H1 (cell line): ENCODE measurements at places on chromosomes 2 and 18. TPM values are rescaled to one million over a fixed set of nuclear protein-coding genes. Genes with fewer than 3 reads are reported as not detected.

MREG gene
- 28.4 and 31.9 TPM in 2 replicates for total RNA-seq

VWA3B gene
- not detected in 2 replicates for total RNA-seq

SERPINB4 gene
- 0.32 and 0.96 TPM in 2 replicates for total RNA-seq

DSG1 gene
- total RNA-seq, result 0.06 TPM in 1 of 2 replicates, not detected in the other

NYAP2 gene
- total RNA-seq, result not detected in 2 replicates

LAMA1 gene
- total RNA-seq, result 48.7 and 48.8 TPM in 2 replicates

DNA sequence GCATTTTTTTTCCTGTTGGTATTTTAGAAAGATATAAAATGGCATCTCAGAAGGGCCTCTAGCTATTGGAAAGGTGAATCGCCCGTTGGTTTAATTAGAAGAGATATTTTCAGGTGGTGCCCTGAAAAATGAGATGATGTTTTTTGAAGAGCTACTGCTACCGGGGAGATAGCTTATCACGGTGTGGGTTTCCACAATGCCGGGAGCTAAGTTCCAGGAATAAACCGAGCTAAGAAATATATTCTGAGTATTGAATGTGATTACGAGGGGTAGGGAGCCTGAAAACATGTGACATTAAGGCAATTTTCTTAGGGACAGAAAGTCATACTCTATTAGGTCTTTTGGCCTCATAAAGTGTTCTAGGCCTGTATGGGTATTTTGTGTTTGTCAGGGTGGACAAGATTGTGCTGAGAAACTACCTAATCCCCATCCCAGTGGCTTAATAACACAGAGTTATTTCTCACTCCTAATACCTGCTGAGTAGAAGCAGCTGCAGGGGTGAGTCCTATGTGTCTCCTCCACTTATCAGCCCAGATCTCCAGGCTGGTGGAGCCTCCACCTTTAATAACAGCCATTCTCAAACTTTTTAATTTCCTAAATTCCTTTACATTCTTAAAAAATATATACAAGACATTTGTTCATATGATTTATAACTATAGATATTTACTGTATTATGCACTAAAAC, 150.2 kb downstream of the LRRTM1 start:
- H3K27ac ChIP-seq, result no peak overlapping the region
- no peaks in the 10 kb centered on the region for H3K4me1 ChIP-seq
- no peak overlapping the region for H3K4me3 ChIP-seq

- no peaks in the 10 kb centered on the region for H3K4me1 ChIP-seq
- no peaks in the 10 kb centered on the region for H3K27me3 ChIP-seq
- H3K36me3 ChIP-seq, result no peaks in the 10 kb centered on the region
- no peak for DNase-seq
- H3K4me3 ChIP-seq, result no peak overlapping the region
Observed at GRCh38 chr2:25957743-25958142, 24.6 kb downstream of the KIF3C start.

- H3K27ac ChIP-seq, result peak within 1 kb of the TSS; percentile 87
- peak; percentile 89 for DNase-seq
- no peaks in the 10 kb centered on the region for H3K36me3 ChIP-seq
- peak within 1 kb of the TSS; percentile 91 for H3K4me3 ChIP-seq
- H3K27me3 ChIP-seq, result no peaks in the 10 kb centered on the region
Observed at GRCh38 chr2:17540093-17540812, at the start of gene VSNL1. Gene VSNL1 (plus strand): TSS chr2:17540696. CDS start chr2:17592075, 51,379 bp downstream.

- peaks cover 2% of the 10 kb centered on the region for H3K4me1 ChIP-seq
- H3K27ac ChIP-seq, result no peak overlapping the region
- no peaks in the 10 kb centered on the region for H3K27me3 ChIP-seq
- H3K4me3 ChIP-seq, result no peak overlapping the region
- DNase-seq, result no peak
- H3K36me3 ChIP-seq, result no peaks in the 10 kb centered on the region
Observed at GRCh38 chr18:38257661-38258060, 692.1 kb upstream of the CELF4 start.

DNA sequence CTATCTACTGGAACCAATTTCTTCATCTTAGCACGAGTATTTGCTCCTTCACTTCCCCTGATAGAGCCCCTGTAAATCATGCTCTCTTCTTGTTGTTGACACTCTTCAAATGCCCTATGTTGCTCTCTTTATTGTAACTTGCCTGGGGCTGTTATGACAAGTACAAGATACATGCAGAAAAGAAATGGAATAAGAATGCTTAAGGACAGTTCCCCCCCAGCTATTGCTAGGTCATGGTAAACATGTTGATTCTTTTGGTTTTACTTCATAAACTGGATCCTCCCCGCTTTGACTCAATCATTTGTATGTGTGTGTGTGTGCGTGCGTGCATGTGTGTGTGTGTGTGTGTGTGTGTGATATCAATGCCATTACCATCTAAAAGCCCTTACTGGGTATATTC, 368.5 kb upstream of the CNTNAP5 start:
- no peak overlapping the region for H3K4me3 ChIP-seq
- H3K27ac ChIP-seq, result no peak overlapping the region
- no peaks in the 10 kb centered on the region for H3K27me3 ChIP-seq
- DNase-seq, result no peak
- H3K4me1 ChIP-seq, result no peaks in the 10 kb centered on the region
- no peaks in the 10 kb centered on the region for H3K36me3 ChIP-seq

DNA sequence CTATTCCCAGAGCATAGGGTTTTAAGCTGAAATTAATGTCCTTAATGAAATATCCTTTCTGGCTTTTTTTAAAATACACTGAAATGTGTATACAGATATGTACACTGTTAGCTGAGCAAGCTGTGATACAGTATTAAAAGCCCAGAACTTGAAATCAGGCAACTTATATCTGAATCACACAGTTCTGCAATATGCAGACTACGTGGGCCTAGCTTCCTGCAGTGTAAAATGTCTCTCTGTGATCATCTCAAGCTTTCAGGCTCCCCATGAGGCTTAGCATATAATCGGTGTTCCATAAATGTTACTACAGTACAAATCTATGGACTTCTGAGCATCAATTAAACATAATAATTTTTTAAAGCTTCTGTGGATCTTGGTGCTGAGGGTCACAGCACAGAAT, 8.2 kb downstream of the FBXO15 start:
- no peak overlapping the region for H3K4me3 ChIP-seq
- no peak for DNase-seq
- H3K27me3 ChIP-seq, result no peaks in the 10 kb centered on the region
- H3K27ac ChIP-seq, result no peak overlapping the region
- no peaks in the 10 kb centered on the region for H3K4me1 ChIP-seq

GRCh38 chr2:168369031-168369430, 87.0 kb upstream of the CERS6 start:
- no peak overlapping the region for H3K27ac ChIP-seq
- no peaks in the 10 kb centered on the region for H3K27me3 ChIP-seq
- H3K4me3 ChIP-seq, result no peak overlapping the region
- H3K4me1 ChIP-seq, result no peaks in the 10 kb centered on the region
- DNase-seq, result no peak
- no peaks in the 10 kb centered on the region for H3K36me3 ChIP-seq

GRCh38 chr2:189287363-189287762, 107.8 kb upstream of the COL5A2 start:
- no peak for DNase-seq
- H3K27ac ChIP-seq, result no peak overlapping the region

DNA sequence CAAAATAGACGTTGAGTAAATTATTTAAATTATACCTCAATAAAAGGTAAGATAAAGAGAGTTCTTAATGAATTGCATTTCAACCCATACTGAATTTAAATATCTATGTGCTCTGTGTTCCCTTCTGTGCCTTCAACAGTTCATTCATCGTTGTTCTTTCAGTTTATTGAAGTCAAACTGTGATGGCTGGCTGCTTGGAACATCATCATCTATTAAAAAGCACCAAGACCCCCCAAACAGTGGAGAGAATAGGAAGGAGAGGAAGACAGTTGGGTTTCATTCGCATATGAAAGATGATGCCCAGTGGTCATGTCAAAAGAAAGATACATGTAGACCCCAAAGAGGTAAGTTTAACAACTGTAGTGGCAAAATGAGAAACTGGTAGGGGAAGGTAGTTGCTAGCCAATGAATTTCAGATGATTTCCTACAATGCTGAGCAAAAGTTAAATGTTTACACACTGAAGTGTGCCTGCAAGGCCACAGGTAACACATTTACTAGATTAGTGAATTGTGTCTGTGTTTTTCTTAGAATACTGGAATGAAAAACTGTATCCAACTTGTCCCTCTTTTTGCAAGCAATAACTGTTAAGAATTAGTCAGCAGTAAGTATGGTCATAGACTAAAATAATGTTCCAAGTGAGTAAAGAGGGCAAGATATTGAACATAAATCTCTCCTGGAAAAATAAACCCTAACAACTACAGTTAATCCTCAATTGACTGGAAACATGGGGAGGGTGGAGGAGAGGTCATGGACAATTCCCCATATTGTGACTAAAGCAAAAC, 331.3 kb downstream of the KIAA1328 start:
- H3K36me3 ChIP-seq, result no peaks in the 10 kb centered on the region
- H3K27ac ChIP-seq, result no peak overlapping the region
- no peak for DNase-seq

DNA sequence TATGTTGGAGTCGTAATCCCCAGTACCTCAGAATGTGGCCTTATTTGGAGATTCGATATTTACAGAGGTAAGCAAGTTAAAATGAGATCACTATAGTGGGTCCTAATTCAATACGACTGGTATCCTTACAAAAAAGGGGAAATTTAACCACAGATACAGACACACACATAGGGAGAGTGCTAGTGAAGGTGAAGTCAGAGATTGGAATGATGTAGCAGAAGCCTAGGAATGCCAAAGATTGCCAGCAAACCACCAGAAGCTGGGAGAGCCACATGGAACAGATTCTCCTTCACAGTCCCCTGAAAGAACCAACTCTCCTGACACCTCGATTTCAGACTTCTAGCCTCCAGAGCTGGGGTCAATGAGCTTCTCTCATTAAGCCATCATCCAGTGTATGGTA, 17.7 kb upstream of the ACTR3 start:
- H3K27ac ChIP-seq, result no peak overlapping the region
- no peak overlapping the region for H3K4me3 ChIP-seq
- 0 out of 2 replicates have a peak, but pooled peaks cover 3% of the 10 kb centered on the region for H3K27me3 ChIP-seq
- no peak for DNase-seq

- H3K4me3 ChIP-seq, result no peak overlapping the region
- H3K4me1 ChIP-seq, result no peaks in the 10 kb centered on the region
- no peaks in the 10 kb centered on the region for H3K27me3 ChIP-seq
- no peak overlapping the region for H3K27ac ChIP-seq
- DNase-seq, result no peak
Observed at GRCh38 chr2:166125557-166125956, 2.3 kb downstream of the SCN1A start.

DNA sequence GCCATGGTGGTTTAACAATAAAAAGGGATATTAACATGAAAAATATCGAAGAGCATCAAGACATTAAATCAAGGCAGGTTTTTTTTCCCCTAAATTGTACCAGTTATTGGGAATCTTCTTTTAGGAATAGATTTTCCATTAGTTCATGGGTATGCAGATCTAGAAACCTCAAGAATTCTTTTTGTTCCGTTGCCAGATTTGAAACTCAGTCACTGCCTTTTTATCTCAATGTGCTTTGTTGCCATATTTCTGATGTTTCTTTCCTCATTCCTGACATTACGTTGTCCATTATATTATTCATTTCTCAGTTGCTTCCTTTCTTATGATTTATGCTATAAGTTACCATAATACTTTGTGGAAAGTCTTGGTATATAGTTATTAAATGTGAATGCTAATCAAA, 162.2 kb downstream of the CD226 start:
- H3K27me3 ChIP-seq, result no peaks in the 10 kb centered on the region
- no peak overlapping the region for H3K4me3 ChIP-seq
- no peak overlapping the region for H3K27ac ChIP-seq
- no peaks in the 10 kb centered on the region for H3K36me3 ChIP-seq
- H3K4me1 ChIP-seq, result no peaks in the 10 kb centered on the region

DNA sequence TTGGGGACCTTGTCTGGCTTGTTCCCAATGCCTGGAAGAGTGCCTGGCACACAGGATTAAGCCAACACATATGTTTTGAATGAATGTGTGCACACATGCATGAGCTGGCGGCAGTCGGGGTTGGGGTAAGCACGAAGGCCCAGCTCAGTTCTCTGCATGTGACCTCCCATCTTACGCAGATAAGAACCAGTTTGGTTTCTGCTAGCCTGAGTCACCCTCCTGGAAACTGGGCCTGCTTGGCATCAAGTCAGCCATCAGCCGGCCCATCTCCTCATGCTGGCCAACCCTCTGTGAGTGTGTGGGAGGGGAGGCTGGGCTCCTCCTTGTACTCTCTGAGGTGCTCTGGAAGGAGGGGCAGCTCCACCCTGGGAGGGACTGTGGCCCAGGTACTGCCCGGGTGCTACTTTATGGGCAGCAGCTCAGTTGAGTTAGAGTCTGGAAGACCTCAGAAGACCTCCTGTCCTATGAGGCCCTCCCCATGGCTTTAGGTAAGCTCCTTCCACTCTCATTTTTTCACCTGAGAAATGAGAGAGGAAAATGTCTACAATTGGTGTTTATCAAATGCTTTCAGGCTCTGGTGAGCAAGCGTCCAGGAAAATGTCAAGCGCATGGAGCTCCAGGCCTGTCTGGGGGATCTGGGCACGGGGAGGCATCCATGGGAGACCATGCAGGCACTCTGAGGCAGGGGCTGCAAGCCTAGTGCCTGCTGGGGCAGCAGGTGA, 9.7 kb upstream of the IL1RN start:
- H3K4me3 ChIP-seq, result no peak overlapping the region
- H3K27ac ChIP-seq, result no peak overlapping the region
- peaks cover 3% of the 10 kb centered on the region; the same call in 1 of the 2 replicates for H3K4me1 ChIP-seq
- peak; percentile 30 for DNase-seq
- no peaks in the 10 kb centered on the region for H3K27me3 ChIP-seq

- H3K27ac ChIP-seq, result no peak overlapping the region
- H3K36me3 ChIP-seq, result no peaks in the 10 kb centered on the region
- no peak overlapping the region for H3K4me3 ChIP-seq
- H3K4me1 ChIP-seq, result no peaks in the 10 kb centered on the region
- DNase-seq, result no peak
- no peaks in the 10 kb centered on the region for H3K27me3 ChIP-seq
Observed at GRCh38 chr2:226524381-226524843, 275.2 kb downstream of the IRS1 start.

DNA sequence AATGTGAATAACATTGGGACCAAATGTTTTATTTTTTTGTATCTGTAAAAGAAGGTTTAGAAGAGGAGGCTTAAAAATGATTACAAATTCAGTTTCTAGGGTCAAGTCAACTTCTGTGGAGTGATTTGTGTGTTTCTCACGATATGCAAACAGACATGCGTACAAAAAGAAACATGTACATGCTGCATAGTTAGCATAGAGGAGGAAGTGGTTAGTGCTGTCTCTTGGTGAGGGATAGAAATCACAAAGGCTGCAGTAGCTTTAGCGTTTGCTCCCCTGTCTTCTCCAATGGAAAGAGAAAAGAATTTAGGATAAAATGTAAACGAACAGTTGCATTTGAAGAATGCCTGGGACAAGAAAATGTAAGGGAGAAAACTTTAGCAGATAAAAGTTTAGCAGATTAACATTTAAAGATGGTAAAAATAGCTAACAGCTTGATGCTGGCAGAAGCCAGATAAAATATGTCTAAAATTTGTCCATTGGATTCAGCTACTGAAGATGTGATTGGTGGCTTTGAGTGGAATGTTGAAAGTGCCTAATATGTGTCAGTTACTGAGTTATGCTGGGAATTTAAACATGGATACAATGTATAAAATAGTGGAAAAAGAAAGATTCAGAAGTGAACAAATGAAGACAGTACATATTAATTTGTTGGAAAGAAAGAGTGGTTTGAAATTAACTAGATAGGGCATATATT, 44.9 kb downstream of the MALT1 start:
- no peaks in the 10 kb centered on the region for H3K4me1 ChIP-seq
- no peak for DNase-seq
- H3K27me3 ChIP-seq, result no peaks in the 10 kb centered on the region
- H3K27ac ChIP-seq, result no peak overlapping the region
